ENCODE measurements at places on chromosomes 13 and 19.

GRCh38 chr13:97528518-97528917 lies 94.5 kb downstream of the RAP2A start:
- no peaks in the 10 kb centered on the region for H3K4me1 ChIP-seq
- no peak for DNase-seq
- no peak overlapping the region for H3K4me3 ChIP-seq
- H3K36me3 ChIP-seq, result no peaks in the 10 kb centered on the region

DNA sequence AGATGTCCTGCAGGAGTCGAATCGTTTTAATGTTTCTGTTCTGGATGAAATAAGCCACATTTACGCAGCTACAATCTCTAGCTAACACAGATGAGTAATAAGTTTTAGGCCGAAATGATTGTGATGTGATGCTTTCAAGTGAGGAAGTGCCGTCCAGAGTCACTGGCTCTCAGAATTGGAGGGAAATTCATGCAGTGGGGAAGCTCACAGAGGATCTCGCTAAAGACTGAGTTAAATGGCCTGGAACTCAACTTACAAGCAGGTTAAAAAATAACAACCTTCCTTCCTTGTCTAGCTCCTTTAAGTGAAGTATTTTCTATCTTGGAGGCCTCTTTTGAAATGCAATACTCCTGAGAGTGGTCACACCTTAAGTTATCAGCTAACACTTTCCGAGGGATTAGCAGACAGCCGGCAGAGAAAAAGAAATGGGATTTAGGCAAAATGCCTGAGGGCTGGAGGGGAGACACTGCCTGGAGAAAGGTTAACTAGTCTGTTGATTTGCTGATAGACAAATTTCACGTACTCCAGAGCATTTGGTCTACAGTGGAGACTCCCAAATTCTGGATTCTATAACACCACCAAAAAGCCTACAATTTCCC lies 74.2 kb downstream of the IRS2 start:
- H3K4me1 ChIP-seq, result peaks cover 10% of the 10 kb centered on the region
- H3K36me3 ChIP-seq, result no peaks in the 10 kb centered on the region
- peaks cover 2% of the 10 kb centered on the region for H3K27me3 ChIP-seq

DNA sequence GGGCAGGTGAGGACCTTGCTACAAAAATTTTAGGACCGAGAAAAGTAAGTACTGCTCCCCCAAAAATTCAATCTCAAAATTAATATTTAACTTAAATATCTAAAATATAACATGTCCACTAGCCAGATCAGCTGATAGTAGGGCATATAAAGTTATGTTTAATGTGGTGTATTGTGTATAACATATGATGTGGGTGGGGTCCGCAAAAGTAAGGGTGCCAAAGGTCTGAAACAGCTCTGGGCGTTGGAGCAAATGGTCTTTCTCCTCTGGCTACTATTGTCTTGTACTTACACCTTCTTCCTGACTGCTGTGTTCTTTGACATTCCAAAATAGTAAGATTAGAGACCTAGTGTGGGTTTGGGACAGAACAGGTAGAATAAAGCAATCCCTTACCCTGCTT lies 41.2 kb downstream of the HTR2A start:
- H3K4me3 ChIP-seq, result no peak overlapping the region
- no peak overlapping the region for H3K27ac ChIP-seq
- H3K36me3 ChIP-seq, result no peaks in the 10 kb centered on the region
- no peaks in the 10 kb centered on the region for H3K4me1 ChIP-seq

GRCh38 chr19:49845414-49845813 lies 5.5 kb upstream of the PTOV1 start:
- peaks cover 5% of the 10 kb centered on the region for H3K36me3 ChIP-seq
- no peak overlapping the region for H3K4me3 ChIP-seq
- H3K4me1 ChIP-seq, result peaks cover 25% of the 10 kb centered on the region
- no peak for DNase-seq
- no peak overlapping the region for H3K27ac ChIP-seq
